ENCODE measurements at places on chromosomes 7 and 10.

DNA sequence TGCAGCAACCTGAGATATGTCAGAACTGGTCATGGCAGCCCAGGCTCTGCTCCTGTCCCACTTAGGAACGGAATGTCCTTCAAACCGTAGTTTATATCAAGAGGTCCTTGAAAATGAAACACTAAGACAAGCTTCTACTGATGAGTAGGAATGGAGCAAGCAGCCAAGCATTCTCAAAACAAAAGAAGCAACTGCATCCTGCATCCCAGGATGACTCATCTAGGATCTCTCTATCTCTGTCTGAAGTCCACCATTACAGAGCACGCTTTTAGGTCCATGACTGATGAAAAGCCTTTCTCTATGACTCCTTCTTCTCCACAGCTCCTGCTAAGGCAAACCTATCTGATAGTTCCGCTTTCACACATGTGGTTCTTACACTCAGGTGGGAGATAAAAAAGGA lies 16.3 kb downstream of the MBL2 start:
- DNase-seq, result no peak

DNA sequence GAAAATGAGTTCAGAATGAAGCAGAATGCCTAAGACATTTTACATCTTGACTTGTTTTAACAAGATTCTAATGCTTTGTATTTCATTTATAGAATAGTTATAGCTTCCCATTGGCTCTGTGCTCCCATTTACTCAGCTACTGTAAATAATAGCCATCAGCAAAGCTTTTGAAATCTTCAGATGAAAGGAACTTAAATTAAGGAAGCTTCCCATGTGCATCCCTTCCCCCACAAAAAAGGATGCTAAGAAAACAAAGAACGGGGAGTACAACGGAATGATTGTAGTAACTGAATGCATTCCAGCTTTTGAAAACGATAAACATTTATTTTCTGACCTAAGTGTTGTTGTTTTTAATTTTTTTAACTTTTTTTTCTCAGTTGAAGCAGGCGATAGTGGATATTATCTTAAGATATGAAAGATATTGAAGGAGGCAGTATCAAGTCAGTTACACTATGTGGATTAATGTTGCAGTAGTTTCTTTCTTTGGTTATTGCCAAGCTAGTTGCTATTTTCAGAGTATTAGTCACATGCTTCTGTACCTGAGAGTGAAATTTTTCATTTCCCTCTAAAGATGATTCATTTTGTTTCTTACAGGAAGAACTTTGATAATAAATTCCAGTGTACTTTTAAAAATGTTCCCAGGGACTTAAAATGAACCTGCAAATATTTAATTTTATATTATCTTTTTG lies 129.2 kb downstream of the KCND2 start:
- no peak for DNase-seq

DNA sequence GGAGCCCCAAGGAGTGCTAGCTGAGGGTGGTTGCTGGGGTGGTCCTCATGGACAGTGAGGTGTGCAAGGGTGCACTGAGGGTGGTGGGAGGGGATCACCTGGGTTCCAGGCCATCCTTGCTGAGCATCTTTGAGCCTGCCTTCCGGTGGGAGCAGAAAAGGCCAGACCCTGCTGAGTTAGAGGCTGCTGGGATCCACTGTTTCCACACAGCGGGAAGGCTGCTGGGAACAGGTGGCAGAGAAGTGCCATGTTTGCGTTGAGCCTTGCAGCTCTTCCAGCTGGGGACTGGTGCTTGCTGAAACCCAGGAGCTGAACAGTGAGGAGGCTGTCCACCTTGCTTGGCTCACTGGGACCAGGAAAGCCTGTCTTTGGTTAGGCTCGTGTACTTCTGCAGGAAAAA lies 34.9 kb downstream of the PRF1 start:
- no peak for DNase-seq

DNA sequence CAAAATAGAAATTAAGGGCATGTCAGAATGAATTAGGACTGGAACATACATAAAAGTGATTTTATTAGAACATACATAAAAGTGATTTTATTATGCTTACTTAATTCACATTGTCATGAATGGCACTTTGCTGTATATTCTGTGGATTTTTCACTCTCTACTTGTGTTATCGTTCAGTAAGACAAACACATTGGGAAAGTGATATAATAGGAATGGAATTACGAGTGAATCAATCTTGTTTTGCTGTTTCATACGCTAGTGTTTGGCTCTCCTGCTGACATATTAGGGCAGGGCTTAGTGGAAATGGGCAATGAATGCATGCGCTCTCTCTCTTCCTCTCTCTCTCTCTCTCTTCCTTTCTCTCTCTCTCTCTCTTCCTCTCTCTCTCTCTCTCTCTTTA lies 561.1 kb downstream of the ACTR3B start:
- DNase-seq, result no peak

GRCh38 chr10:63446716-63447440 lies 18.9 kb downstream of the JMJD1C start:
- no peak for DNase-seq

GRCh38 chr7:1927937-1928644 lies 258.0 kb downstream of the ELFN1 start:
- DNase-seq, result no peak

- no peak for DNase-seq
Observed at GRCh38 chr7:129657363-129657762, 45.8 kb downstream of the NRF1 start.

GRCh38 chr10:93746844-93747284 lies 10.9 kb upstream of the LGI1 start:
- no peak for DNase-seq
